ENCODE measurements at places on chromosomes 1 and 21.

DNA sequence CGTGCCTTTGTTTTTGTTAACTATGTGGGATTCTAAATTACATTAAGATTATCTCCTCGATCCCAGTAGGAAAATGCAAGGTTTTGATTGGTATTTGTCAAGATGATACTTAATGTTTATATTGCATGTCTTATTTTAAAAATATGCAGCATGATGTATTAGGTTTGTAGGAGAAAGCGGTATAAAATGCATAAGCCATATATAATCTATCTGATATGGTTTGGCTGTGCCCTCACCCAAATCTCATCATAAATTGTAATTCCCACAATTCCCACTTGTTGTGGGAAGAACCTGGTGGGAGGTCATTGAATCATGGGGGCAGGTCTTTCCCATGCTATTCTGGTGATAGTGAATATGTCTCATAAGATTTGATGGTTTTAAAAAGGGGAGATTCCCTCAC is 198.1 kb upstream of the NCAM2 start:
- DNase-seq, result no peak

DNA sequence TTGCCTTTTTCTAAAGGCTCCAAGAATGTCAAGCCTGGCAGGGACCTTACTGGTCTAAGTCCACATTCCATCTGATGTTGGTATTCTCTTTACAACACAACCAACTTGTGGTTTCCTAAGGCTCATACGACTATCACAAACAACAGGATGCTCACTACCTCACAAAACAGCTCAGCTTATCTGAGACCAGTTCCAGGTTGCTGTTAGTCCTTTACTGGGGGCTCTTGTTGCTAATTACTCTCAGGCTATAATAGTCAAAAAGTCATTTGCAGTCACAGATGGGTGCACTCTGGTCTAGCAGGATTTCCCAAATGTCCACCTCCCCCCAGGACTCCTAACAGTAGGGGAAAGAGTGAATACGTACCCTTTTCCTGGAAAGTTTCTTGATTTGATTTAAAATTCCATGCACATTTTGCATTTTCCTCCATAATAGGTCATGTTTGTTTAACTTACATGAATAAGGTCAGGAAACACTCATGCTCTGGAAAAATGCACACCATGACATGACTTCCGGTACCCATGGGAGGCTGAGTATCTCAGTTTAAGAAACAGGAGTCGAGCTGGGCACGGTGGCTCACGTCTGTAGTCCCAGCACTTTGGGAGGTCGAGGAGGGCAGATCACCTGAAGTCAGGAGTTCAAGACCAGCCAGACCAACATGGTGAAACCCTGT is 16.0 kb downstream of the LCK start:
- DNase-seq, result no peak

DNA sequence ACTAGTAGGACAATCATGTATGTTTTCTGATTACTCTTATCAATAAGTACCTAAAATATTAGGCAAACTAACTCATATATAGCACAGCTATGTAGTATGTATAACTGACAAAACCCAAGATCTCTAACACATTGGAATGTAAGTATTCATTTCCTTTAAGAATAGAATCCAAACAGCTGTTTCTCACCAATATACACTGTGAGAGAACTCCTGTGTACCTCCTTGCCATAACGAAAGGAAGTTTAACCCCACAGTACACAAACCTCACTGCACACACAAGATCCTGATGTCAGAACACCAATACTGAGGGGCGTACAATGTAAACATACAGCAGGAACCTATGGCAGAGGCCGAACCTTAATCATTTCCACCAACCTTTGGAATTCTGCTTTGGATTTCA is 113.0 kb downstream of the SMYD3 start:
- DNase-seq, result no peak

- DNase-seq, result no peak
Observed at GRCh38 chr1:243269461-243269801, 13.6 kb downstream of the SDCCAG8 start.

GRCh38 chr1:225533238-225533637 is 105.4 kb upstream of the LBR start:
- no peak for DNase-seq

DNA sequence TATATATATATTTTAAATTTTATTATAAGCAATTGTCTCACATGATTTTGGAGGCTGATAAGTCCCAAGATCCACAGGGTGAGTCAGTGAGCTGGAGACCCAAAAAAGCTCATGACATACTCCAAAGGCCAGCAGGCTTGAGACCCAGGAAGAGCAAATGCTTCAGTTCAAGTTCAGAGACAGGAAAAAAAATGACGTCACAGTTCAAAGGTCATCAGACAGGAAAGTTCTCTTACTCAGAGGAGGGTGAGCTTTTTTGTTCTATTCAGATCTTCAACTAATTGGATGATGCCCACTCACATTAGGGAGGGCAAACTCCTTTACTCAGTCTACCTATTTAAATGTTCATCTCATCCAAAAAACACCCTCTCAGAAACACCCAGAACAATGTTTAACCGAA is 18.2 kb downstream of the RXRG start:
- no peak for DNase-seq

DNA sequence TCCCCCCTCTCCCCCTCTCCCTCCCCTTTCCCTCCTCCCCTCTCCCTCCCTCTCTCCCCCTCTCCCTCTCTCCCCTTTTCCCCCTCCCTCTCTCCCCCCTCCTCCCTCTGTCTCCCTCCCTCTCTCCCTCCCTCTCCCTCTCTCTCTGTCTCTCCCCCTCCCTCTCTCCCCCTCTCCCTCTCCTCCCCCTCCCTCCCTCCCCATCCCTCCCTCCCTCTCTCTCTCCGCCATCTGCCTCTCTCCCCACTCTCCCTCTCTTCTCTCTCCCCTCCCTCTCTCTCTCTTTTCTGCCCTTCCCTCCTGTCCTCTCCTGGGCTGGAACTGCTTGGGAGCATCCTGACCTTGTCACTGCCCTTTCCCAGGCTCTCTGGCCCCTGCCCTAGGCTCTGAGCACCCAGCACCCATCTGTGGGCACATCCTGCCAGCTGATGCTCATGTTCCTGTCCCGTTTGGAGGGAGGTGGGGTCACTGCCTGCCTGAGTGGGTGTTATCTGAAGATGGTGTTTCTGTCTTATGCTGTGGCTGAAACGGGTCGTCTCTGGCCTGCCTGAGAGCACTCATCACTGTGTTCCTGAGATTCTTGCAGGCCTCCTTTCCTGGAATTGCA is 10.8 kb downstream of the FTCD start:
- DNase-seq, result no peak

GRCh38 chr1:88401313-88401712 is 282.8 kb upstream of the PKN2 start:
- DNase-seq, result no peak

- no peak for DNase-seq
Observed at GRCh38 chr1:6961905-6962477, 176.7 kb downstream of the CAMTA1 start.

DNA sequence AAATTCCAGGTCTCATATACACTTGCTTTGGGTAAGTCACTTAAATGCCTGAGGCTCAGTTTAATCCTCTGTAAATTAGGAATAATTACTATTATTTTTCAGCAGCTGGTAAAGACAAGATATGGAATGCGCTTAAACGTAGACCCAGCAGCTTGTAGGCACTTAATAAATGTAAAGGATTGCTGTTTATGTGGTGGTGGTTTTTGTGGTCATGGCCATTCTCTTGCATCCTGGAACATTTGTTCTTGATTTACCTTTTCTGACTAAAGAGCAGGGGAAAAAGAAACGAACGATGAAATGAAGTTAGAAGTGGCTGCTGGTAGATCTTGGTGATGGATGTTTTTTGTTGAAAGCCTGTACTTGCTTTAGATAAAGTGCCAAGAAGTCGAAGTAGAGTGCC is 195.0 kb upstream of the FOXD3 start:
- no peak for DNase-seq

DNA sequence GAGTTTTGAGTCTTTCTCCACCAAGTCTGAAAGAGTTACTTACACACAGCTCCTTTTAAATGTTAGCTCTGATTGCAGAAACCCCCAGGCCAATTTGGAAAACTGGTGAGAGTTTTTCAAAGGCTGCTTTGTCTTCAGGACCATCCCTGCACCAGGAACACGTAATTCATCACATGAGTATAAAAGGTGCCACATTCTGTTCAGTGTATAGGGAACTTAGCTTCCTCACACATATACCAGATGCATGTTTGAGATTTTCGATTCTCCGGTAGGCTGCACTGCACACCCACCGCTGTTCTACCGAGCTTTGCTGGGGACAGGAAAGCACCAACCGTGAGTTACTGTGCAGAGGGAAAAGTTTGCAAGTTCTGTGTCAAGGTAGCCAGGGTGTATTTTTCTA is 28.3 kb upstream of the KCNK2 start:
- no peak for DNase-seq

- DNase-seq, result no peak
Observed at GRCh38 chr1:244957525-244957924, 93.2 kb upstream of the HNRNPU start.

DNA sequence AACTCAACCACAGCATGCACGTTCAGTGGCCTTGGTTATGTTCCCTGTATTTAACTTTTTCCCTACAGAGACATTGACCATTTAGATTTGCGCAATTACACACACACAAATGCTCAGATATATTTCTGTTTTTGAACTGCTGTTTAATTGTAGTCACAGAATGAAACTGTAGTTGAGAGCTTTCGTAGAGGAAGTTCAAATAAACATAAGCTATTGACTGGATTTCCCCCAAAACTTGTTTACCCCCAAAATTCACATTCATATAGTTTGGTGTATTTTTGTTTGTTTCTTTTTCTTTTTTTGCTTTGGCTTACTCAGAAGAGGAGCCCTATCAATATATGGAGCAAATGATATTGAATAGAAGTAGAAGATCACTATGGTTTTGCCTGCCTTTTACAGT is 921.0 kb downstream of the ADGRL2 start:
- no peak for DNase-seq

DNA sequence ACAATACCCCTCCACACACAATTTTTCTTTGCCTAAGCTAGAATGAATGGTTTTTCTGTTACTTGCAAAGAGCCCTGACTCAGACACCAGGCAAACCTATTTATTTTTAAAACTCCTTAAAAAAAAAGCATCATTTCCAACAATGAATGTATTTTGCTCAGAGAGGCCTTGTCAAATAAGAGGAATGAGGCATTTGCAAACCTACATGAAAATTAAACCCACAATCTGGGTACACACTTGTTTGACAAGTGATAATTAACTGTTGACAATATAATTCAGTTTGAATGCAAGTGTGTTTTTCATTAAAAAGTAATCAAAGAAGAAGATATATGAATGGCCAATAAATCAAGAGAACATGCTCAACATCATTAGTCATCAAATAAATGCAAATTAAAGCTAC is 339.5 kb downstream of the PTPRU start:
- no peak for DNase-seq

DNA sequence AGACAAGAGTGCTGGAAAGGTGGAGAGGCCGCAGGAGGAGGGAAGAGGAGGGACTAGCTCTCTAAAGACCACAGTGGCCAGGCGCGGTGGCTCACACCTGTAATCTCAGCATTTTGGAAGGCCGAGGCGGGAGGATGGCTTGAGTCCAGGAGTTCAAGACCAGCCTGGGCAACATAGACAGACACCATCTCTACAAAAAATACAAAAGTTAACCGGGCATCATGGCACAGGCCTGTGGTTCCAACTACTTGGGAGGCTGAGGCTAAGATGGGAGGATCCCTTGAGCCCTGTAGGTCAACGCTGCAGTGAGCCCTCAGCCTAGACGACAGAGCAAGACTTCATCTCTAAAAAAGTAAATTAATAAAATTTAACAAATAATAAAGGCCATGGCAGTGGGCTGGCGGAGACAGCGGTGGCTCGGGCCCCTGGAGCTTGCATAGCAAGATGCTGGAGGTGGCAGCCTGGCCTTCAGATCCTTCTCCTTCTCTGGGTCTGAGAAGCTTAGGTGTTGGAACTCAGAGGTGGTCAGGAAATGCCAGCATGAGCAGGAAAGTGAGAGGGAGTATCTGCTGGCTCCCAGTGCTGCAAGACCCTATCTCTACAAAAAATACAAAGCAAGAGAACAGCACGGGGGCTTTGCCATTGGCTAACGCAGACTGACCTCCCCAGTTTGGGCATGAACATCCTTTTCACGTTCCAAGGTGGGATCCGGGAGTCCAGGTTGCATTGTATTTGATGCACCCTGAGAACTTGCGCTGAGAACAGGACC is 10.7 kb downstream of the WNT3A start:
- DNase-seq, result no peak

- DNase-seq, result no peak
Observed at GRCh38 chr21:45228656-45229240, 58.9 kb downstream of the POFUT2 start.

DNA sequence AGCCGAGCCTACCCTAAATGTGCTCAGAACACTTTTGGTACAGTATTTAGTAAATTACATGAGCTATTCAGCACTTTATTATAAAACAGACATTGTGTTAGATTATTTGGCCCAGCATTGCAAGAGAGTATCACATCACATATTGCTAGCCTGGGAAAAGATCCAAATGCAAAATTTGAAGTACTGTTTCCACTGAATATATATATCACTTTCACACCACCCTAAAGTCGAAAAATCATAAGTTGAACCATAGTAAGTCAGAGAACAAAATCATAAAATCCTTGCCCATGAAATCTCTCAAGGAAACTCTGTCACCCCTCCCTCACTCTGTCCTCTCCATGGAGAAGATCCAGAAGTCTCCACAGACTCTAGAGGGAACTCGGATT is 33.1 kb downstream of the RGS8 start:
- no peak for DNase-seq

- peak; percentile 16 for DNase-seq
Observed at GRCh38 chr21:30831194-30831765, 1.7 kb upstream of the KRTAP7-1 start.

- no peak for DNase-seq
Observed at GRCh38 chr1:202247837-202248795, 54.5 kb downstream of the LGR6 start.

GRCh38 chr1:5769146-5769545 is 223.1 kb downstream of the NPHP4 start:
- no peak for DNase-seq

- DNase-seq, result no peak
Observed at GRCh38 chr1:92970990-92971689, 9.9 kb upstream of the DIPK1A start.

GRCh38 chr1:229184066-229184465 is 86.8 kb upstream of the RAB4A start:
- DNase-seq, result no peak

DNA sequence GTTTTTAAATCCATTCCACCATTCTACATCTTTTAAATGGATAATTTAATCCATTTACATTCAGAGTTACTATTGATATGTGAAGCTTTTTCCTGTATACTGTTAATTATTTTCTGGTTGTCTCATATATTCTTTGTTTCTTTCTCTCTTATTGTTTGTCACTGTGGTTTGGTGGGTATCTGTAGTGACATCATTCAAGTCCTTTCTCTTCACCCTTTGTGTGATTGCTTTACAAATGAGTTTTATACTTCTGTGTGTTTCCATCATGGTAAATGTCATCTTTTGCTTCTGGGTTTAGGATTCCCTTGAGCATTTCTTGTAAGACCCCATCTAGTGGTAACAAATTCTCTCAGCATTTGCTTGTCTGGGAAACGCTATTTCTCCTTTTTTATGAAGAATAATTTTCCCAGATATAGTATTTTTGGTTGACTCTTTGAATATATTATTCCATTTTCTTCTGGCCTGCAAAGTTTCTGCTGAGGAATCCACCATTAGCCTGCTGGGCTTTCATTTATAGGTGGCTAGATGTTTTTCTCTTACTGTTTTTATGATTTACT is 10.2 kb downstream of the LY9 start:
- DNase-seq, result no peak

GRCh38 chr1:47661040-47661439 is 223.2 kb downstream of the FOXD2 start:
- no peak for DNase-seq

GRCh38 chr21:25456672-25457071 is 150.6 kb downstream of the MRPL39 start:
- no peak for DNase-seq

GRCh38 chr1:74714429-74715235 is 18.2 kb downstream of the CRYZ start:
- DNase-seq, result no peak
